Right lung (tissue), 10 donors: ENCODE measurements at places on chromosomes 2 and 18. TPM values are rescaled to one million over a fixed set of nuclear protein-coding genes. Genes with fewer than 3 reads are reported as not detected.

DNA sequence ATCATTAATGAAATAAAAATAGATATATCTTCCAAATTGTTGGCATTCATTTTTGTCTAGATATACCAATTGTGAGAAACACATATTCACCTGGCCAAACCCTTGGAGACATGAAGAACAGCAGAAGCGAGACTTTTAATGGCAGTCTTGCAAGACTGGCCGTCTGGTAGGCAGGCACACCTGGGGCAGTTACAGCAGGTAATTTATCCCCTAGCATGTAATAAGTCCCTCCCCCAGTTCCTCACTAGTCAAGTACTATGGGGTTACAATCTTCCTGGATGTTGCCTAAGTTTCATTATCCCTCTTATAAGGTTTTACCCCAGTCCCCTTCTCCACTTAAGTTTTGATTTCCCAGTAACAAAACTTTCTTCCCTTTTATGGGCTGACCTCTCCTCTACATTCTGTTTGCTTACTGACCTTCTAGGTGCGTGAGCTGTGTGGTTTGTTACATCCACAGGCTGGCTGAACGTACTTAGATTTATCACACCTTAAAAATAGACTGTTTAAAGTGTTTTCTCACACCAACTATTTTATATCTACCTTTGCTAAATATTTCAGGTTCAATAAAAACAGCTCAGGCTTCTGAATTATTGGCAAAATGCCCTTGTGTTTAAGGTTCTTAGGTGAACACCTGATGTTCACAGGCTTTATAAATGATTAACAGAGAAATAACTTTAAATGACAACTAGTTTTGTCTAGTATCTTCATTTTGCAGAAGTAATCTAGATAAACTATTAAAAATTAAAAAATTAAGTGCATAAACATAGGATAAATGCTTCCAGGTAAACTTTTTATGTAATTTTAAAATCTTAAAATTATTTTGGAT lies 365.0 kb upstream of the TFPI start:
- DNase-seq = no peak

DNA sequence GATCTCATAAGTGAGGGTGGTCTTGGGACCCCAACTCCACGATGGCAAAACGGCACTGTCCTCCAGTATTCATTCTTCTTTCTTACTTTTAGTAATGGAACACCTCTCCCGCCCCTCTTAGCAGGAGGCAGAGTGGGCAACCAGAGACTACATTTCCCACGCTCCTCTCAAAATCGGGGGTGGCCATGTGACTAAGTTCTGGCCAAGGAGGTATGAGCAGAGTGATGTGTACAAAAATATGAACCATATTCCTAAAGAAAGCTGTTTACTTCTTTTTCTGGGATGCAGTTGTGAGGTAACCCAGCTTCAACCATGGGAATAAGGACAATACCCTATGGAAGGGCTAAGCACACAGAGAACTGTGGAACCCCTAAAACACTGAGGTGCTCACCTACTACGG lies 12.8 kb downstream of the REV1 start:
- DNase-seq = no peak

The GCG gene
- 1.3 TPM for polyA plus RNA-seq

The PID1 gene
- polyA plus RNA-seq = 25.1 TPM

The TFPI gene
- 203 TPM for polyA plus RNA-seq

DNA sequence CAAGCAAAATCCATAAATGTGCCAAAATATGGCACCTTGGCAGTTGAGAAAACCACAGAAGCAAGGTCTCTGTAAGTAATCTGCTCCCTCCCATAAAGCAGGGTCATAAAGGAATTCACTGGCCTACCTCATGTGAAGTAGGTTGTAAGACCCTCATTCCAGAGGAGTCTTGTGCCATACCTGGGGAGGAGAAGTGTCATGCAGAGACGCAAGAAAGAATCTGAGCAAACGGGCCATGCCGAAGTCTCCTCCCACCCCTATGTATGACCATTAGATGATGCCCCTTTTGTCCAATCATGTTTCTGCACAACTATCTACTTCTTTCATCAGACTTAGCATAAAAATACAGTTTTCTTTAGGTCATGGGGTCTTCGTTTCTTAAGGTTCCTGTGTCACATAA lies 14.6 kb downstream of the NMUR1 start:
- DNase-seq = no peak

DNA sequence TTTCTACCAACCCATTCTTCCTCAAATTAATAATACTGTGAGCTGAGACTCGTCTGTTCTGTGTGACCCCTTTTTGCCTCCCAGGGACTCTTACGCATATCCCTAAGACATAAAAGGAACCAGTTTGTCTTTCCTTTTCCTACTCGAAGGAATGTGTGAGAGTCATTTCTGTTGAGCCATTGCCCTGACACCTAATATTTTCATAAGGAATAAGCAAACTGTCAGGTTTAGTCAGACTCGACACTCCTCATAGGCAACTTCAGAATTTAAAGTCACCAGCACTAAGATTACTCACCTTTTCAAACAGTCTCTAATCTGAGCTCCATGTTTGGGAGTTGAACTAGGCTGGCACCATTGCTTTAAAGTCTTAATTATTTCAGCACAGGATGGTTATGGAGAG lies 305.5 kb downstream of the IKZF2 start:
- DNase-seq = no peak

The AFF3 gene
- polyA plus RNA-seq = 17.1 TPM

The FAP gene
- 51.6 TPM for polyA plus RNA-seq
